Bone marrow (tissue), 2 donors: ENCODE measurements at places on chromosomes 5 and 9.

GRCh38 chr5:59003641-59004040, 420.8 kb downstream of the RAB3C start:
- no peak for DNase-seq

GRCh38 chr5:95759634-95760033, 28.5 kb downstream of the RHOBTB3 start:
- DNase-seq = no peak

- DNase-seq = no peak
Measured at GRCh38 chr5:6194261-6194875, 184.0 kb downstream of the MED10 start.

DNA sequence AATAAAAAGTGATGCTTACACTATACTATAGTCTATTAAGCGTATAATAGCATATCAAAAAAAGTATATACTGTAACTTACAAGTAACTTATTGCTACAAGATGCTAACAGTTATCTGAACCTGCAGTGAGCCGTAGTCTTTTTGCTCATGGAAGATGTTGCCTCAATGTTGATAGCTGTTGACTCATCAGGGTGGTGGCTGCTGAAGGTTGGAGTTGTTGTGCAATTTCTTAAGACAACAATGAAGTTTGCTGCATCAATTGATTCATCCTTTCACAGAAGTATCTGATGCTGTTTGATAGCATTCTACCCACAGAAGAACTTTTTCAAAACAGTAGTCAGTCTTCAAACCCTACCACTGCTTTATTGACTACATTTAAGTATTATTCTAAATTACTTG, 7.8 kb upstream of the C9orf40 start:
- no peak for DNase-seq
